ENCODE measurements at places on chromosomes 5 and 9.
A peak's percentile ranks its signal among the peaks of the same experiment; 100 is the strongest.

GRCh38 chr9:82117026-82117811 lies 128.6 kb downstream of the SPATA31D1 start:
- no peak for DNase-seq

DNA sequence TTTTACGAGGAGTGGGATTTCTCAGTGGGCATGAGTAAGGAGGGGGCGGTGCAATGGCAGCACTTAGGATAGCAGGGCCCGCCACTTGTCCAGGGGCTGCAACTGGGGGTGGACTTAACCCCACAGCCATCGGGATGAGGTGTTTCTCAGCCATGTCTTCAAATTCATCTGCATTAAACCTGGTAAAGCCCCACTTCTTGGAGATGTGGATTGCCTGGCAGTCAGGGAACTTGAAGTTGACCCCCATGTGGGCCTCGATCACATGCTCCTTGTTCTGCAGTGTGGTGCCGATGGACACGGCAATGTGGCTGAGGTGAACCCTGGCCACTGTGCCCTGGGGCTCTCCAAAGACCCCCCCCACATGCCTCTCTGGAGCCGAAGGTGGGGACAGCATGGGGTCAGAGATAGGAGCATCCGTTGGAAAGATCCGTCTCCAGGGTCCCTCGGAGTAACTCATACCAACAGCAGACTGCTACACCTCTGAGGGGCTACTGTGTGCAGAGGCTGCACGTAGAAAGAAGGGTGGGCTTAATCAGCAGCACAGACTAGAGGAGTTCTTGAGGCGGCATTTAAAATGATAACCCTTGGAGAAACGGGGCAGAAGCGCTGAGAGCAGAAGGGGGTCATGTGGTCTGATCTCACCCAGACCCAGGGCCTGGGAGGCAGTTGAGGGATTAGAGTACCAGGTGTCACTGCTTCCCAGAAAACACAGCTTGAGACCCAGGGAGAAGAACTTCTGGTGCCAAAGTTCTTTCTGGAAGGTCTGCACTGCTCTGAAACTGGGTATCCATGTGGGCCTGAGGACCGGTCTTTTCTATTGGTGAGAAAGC lies 141.4 kb downstream of the MTX3 start:
- no peak for DNase-seq

DNA sequence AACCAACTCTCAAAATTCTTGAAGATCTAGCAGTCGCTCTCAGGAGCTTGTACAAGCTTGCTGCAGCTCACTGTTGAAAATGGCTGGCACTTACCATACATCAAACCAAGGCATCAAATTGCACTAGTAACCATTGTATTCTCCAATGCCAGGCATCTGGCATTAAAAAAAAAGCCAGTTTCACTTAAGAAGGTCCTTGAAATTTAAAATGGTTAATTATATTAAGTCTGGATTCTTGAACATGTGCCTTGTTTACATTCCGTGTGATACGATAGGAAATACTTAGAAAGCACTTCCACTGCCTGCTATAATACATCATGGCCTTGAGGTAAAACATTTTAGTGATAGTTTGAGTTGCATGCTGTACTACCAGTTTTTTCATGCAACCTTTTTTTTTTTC lies 300.7 kb downstream of the KDM4C start:
- DNase-seq, result peak; percentile 3

GRCh38 chr9:107025260-107026035 lies 162.5 kb downstream of the ZNF462 start:
- DNase-seq, result no peak

- DNase-seq, result no peak
Measured at GRCh38 chr5:71522151-71522550, 65.0 kb upstream of the MCCC2 start.

- no peak for DNase-seq
Measured at GRCh38 chr5:95102687-95103086, 182.2 kb downstream of the MCTP1 start.

- no peak for DNase-seq
Measured at GRCh38 chr5:180116077-180116999, 44.8 kb upstream of the RNF130 start.

- DNase-seq, result peak; percentile 88
Measured at GRCh38 chr9:26369093-26369492, 523.5 kb downstream of the CAAP1 start.

DNA sequence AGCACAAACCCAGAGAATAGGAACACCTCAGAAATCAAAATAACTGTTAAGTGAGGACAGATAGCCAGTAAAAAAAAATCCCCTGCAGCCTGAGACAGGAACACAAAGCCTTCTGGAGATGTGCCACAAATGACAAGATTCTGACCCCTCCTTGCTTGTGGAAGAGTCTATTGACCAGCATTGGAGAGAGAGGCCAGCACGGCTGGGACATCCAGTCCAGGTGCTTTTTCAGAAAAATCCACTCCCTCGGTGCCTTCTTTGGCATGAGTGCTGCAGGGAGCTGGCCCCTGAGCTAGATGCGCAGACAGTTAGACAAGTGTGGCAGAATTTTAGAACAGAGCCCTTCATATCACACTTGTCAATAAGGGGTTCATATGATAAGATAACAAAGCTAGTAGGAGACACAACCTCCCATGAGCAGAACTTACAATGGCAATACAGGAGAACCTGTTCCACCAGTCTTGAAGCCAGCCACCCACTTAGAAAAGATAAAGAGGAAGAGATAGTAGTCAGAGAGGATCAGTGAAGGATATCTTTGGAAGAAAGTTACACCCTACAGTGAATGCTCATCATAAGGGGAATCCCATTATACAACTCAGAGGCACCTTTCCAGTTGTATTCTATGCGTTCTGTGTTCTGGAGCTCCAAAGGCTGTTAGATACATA lies 298.4 kb downstream of the TLE1 start:
- peak; percentile 34 for DNase-seq

- peak; percentile 98 for DNase-seq
Measured at GRCh38 chr5:151684690-151685361, 1.9 kb downstream of the SPARC start.

DNA sequence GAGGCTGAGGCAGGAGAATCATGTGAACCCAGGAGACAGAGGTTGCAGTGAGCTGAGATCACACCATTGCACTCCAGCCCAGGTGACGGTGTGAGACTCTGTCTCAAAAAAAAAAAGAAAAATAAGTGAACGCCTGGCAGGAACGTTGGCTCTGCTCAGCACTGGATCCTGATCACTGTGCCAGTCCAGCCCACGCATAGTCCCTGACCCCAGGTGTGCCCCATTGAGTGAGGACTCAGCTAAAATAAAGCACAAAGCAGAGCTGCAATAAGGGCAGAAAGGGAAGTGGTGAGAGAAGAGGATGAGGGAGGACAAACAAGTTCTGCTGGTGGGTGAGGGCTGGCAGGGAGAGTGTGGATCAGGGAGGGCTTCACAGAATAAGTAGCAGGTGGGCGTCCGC lies 4.3 kb downstream of the GRHPR start:
- DNase-seq, result no peak

DNA sequence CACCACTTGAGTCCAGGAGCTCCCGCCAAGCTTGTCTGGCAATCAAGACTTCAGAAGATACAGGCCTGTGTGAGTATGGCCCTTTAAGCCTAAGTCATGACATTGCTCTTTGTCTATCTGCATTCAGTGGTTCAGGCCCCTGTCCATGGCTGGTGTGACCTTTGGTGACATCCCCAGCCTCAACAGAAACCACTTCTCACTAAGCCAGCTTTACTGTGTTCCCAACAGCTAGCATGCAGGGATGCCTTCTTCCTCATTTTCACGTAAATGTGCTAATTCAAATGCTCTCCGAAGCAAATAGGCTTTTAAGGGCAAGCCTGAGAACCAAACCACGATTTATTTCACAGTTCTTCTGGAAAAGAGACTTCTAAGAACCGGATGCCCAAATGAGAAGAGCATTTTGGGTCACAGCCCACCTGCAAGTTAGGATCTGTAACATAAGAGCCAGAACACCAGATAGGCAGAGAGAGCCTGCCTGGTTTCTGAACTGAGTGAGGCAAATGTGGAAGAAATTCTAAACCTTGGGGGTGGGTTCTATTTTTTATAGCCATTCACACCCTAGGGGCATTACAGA lies 14.9 kb downstream of the CD180 start:
- DNase-seq, result no peak

GRCh38 chr9:116269250-116269649 lies 115.7 kb downstream of the PAPPA start:
- DNase-seq, result peak; percentile 66

- DNase-seq, result peak; percentile 48
Measured at GRCh38 chr9:21904371-21904770, 89.8 kb downstream of the CDKN2A start.

DNA sequence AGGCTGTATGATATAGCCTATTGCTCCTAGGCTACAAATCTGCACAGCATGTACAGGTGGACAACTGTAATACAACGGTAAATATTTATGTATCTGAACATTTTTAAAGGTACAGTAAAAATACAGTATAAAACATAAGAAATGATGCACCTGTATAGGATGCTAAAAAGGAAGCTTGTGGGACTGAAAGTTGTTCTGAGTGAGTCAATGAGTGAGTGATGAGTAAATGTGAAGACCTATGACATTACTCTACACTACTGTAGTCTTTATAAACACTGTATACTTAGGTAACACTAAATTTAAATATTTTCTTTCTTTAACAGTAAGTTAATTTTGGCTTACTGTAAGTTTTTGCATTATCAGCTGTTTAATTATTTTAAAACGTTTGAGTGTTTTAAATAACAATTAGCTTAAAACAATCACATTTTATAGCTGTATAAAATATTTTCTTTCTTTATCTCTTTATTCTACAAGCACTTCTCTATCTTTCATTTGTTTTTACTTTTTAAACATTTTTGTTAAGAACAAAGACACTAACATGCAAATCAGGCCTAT lies 28.1 kb downstream of the CDH18 start:
- no peak for DNase-seq

GRCh38 chr5:134099939-134100282 lies 14.6 kb upstream of the TCF7 start:
- DNase-seq, result no peak
